ENCODE measurements at places on chromosomes 16 and 17.

- no peak for DNase-seq
Observed at GRCh38 chr17:58364270-58364942, 12.4 kb upstream of the SUPT4H1 start.

- DNase-seq: peak; percentile 20
Observed at GRCh38 chr17:41917679-41918313, 955 bp downstream of the ACLY start.

GRCh38 chr16:68270353-68270752 is 6.0 kb downstream of the SLC7A6 start:
- DNase-seq: no peak

DNA sequence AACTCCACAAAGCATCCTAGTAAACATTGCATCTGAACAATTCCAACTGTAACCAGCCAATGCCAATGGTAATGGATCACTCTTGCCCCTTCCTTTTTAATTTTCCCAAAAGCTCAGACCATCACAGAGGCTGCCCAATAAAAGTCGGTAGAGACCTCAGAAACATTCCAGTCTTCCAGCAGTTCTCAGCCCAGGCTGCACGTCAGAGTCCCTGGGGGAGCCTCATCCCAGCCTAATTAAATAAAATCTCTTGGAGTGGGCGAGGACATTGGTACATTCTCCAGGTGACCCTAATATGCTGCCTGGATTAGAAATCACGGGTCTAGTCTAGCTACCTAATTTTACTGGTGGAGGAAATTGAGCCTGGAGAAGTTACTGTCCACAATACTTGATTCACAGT is 117.1 kb upstream of the MYOCD start:
- DNase-seq: no peak

- DNase-seq: no peak
Observed at GRCh38 chr17:21371511-21372081, 4.6 kb upstream of the KCNJ12 start.

DNA sequence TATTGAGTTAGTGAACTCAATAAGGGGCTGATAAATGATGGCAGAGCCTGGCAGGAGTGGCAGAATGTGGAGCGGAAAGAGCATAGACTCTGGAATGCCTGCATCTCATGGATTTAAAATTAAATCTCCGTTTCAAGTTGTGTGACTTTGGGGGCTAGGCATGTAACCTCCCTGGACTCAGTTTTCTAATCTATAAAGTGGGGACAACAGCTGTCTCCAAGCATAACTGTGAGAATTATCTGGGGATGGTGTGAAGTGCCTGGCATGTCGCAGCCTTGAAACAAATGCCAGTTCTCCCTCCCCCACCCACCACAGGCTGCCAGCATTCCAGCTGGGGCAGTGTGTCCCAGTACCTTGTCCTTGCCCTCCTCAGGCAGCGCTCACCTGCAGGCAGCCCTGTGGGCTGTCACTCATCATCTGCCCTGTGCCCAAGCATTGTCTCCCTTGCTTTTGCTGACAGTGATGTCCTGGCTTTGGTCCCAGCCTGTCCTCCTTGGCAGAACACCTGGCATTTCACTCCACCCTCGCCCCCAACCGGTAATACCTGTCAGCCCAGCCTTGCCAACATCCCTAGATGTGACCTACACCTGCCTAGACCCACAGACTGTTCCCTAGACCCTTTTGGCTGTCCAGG is 129.6 kb downstream of the MRM1 start:
- DNase-seq: no peak

DNA sequence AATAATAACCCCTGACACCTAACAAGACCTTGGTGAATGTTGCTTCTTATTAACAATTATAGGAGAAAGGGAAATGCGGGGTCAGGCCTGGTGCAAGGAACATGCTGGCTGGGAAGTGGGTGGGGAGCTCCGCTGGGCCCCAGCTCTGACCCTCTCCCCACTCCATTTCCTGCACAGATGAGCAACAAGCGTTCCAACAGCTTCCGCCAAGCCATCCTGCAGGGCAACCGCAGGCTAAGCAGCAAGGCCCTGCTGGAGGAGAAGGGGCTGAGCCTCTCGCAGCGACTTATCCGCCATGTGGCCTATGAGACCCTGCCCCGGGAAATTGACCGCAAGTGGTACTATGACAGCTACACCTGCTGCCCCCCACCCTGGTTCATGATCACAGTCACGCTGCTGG is 23.0 kb downstream of the RHBDL3 start:
- DNase-seq: no peak

GRCh38 chr17:58513965-58514769 is at the start of gene MTMR4:
TSS of gene MTMR4 (minus strand) at chr17:58514638. CDS start at chr17:58514407, 231 bp downstream.
- DNase-seq: peak; percentile 79

- peak; percentile 24 for DNase-seq
Observed at GRCh38 chr17:5237541-5238016, 2.9 kb upstream of the SCIMP start.

- DNase-seq: no peak
Observed at GRCh38 chr17:79577485-79578187, 33.2 kb downstream of the RBFOX3 start.

GRCh38 chr16:56758930-56759329 is 29.0 kb downstream of the NUP93 start:
- DNase-seq: no peak

GRCh38 chr17:79220201-79220712 is 145.6 kb downstream of the ENGASE start:
- no peak for DNase-seq

DNA sequence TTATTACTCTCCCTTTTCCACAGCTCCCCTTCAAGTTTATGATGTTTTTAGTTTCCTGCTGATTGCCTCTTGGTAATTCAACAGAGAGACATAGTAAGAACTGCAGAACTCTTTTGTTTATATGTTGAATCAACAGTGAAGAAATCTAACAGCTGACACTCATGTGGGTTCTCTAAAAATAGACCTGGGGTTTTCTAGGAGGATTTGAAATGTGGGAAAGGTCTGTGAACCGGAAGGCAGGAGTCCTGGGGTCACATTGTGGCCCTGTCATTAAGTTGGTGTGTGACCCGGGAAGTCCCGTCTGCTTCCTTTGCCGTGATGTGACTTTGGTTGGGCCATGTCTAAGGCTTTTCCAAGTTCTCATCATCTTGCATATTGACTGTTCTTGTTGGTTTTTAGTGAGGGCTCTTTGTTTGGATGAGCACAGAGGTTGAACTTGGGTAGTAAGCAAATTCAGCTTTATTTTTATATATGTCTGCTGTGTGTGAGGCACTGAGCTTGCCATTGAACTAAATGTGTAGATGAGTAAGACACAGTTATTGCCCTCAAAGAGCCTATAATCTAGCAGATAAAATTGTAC is 48.5 kb upstream of the HS3ST3A1 start:
- DNase-seq: no peak

DNA sequence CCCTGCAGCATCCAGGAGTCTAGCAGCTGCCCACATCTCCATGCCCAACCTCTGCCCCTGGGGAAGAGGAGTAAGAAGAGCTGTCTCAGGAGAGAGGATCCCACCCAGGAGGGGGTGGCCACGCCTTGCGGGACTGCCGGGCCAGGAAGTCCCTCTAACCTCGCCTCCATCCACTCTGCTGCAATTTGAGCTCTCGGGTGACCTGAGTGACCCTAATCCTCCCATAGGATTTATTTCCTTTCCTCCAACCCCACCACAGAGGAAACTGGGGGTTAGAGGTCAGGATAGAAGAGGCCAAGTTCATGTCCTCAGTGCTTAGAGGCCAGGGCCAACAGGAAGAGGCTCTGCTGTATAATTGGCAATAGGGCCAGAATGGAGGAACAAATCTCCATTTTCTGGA is 22.6 kb upstream of the NGFR start:
- DNase-seq: peak; percentile 34

DNA sequence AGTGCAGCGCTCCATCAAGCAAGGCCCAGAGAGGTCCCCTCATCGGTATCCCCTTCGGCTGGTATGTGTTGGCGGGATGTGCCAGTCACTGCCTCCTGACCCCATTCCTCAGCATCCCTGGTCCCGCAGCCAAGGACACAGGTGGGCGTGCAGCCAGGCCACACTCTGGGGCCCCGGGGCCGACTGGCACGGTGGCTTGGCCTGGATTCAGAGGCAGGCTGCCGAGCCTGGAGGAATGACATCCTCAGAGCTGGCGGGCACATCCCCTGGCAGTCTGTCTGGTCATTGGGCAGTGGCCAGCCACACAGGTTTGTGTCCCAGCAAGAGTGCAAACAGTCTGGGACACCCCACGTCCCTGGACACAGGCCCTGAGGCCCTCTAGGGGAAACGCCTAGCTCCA is 111.1 kb downstream of the SDK2 start:
- DNase-seq: no peak

DNA sequence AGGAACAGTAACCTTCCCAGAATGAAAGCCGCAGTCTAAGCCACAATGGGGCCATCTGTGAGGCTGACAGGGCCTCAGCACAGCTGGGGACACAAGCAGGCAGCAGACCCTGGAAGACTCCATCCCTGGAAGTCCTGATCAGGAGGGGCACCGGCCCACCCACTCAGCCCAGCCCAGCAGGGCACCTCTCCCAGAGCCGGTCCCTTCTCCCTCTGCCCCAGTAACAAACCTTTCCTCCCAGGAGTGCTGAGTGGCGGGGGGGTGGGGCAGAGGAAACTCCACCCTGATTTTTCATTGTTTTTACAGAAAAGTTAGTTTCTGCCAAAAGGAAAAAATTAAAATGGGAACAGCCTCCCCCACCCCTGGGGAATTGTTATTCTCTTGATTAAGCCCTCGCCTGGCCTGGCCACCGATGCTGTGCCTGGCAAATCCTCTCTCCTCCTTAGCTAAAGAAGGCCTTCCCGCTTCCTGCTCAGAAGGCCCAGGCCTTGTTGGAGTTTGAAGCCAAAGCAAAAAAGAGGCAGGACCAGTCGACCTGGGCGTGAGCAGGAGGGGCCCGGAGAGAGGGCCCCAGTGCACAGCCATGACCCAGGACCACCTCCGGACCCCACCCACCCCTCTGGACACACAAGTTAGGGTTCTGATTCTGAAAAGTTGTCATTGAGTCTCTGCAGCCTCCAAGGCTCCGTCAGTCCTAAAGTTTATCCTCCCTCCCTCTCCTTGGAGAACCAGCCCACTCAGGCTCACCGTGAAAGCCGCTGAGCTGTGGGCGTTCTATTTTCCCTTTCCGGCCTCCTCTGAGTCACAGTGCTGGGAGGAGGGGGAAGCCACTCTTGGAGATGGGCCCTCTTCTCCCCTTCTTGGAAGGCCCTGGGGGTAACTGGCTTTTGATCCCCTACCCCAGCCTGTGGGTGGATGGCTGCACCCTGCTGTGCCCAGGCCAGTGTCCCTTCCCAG is 128.4 kb upstream of the TNRC6C start:
- DNase-seq: no peak

DNA sequence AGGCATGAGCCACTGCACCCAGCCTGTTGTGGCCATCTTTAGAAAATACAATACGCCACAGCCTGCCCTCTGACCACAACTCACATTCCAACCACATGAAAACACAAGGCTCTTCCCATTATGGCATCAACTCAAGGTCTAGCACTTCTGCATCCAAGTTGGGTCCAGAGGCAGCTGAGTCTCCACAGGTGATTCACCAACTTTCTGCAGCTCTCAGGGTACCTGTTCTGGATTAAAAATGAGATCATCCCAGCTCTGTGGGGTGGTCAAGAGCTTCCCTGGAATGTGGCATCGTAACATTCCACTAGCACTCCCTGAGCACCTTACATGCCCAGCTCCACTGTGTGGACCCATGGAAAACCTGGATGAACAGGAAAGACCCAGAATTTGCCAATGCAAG is 9.9 kb upstream of the GUCY2D start:
- DNase-seq: no peak

DNA sequence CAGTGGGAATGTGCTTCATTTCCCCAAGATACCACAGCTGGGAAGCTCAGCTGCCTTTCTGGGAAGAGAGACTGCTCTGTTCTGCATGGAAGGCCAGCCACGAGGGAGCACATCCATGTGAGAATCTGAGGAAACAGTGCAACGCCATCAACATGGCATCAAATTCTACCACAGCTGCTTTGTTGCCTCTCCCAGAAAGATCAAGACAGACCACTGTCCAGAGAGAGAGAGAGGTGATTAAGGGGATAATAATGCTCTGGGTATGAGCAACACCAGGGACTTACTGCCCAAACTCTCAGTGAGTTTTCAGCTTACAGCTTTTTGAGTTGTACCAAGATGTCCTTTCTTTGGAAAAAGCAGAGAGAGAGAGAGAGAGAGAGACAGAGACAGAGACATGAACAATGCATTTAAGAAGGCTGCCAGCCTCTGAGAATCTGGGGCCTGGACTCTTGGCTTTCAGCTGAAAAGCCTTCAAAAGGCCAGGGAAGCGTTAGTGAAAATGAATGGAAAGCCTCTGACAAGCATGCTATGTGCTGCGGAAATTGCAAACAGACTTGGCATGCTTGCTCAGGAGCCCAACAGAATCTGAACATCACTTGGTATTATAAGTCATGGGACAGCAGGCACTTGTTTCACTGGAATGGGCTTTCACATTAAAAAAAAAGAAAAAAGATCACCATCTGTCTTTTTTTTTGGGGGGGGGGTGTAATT is 223.1 kb downstream of the MAP2K6 start:
- DNase-seq: no peak

DNA sequence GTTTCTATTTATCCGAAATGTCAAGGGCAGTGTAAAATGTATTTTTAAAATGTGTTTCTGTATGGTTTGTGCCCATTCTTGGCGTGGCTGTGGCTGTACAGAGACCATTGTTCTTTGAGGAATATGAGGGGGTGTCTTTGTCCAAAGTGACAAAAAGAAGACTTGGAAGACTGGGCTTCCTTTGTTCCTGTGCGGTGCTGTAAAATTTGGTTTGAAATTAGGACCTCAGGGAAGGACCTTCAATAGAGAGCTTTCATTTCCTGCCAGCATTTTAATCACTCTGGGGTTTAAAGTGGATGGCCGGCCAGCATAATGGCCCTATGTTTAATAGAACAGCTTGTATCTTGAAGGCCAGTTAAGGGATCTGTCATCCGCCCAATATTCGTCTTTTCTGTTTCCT is 190.1 kb upstream of the TBX2 start:
- no peak for DNase-seq

- no peak for DNase-seq
Observed at GRCh38 chr17:58318627-58319172, 9.9 kb downstream of the TSPOAP1 start.

GRCh38 chr16:72932050-72932449 is 115.9 kb downstream of the ZFHX3 start:
- no peak for DNase-seq

- DNase-seq: no peak
Observed at GRCh38 chr17:22203208-22203715, 510.9 kb downstream of the KCNJ18 start.

- DNase-seq: no peak
Observed at GRCh38 chr17:32621612-32622312, 135.0 kb downstream of the CDK5R1 start.

DNA sequence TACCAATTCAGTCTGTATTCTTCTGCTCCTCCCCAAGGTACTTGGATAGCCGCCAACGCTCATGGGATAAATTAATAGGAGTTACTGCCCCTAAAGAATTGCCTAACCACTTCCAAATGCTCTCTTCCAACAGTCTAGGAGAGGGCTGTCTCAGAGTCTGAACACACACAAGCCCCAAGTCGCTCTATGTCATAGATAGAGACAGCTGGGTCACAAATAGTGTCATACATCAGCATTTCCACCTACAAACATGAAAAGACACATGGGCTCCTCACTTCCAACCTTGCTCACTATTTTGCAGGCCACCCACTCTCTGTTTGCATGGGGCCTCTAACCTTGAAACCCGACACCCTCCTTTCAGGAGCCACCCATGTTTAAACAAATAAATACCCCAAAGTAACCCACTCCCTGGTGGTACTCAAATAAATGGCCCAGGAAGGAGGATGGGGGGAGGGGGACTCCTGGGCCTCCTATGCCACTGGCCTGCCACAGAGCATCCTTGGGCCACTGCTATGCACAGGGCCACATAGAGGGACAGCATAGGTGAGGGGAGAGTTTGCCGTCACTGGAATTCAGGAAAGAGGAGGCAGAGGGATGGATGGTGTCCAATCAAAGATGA is 265.9 kb downstream of the SOX9 start:
- DNase-seq: no peak

GRCh38 chr16:88685156-88686061 is 898 bp downstream of the SNAI3 start:
- DNase-seq: no peak

Data from neural crest cell (in vitro differentiated cells).